ENCODE measurements at places on chromosomes 2 and 18.

DNA sequence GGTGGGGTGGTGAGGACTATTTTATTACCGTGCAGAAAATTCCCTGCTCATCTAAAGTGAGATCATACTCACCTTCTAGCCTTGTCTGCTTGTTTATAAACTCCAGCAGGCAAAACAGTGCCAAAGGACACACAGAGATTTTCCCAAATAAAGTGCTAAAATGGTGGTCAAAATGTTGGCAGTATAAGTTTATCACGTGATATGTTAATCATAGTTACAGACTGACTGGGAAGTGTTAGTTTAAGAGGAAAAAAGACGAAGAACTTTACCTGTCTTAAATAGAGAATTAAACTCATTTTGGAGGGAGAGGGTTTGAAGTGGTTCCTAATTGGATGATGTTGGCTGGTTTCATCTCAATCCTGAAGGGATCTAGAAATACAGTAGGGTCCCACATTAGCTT lies 691.7 kb upstream of the FANCL start:
- DNase-seq: no peak

- DNase-seq: no peak
These were observed 100.7 kb downstream of the RAPGEF4 start for GRCh38 chr2:172836347-172836821.

DNA sequence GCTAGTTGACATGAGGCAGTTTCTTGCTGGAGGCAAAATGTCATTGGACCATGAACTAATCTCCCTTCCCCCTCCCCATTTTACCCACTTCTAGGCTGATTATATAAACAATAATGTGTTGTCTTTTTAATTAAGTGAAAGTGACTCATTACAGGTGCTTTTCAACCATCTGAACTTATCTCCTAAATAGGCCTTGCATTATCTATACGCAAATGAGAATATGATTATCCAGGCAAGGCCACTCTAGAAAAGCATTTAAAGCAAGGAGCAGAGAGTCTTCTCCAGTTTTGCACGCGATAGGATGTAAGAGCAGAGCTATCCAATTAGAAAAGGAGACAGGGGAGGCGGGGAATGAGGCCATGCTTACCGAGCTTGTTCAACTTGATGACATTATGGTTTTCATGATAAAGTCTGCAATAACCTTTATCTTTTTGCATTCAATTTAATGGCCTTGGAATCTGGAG lies 286.1 kb upstream of the SIX3 start:
- no peak for DNase-seq

GRCh38 chr2:168526641-168527040 lies 70.6 kb downstream of the CERS6 start:
- no peak for DNase-seq

- DNase-seq: no peak
These were observed 25.2 kb downstream of the MOCOS start for GRCh38 chr18:36212301-36213171.

- DNase-seq: no peak
These were observed 15.2 kb downstream of the ABCB11 start for GRCh38 chr2:169015943-169016342.

GRCh38 chr2:234334151-234334550 lies 162.7 kb downstream of the ARL4C start:
- DNase-seq: no peak

GRCh38 chr2:161133366-161133765 lies 26.9 kb upstream of the TANK start:
- DNase-seq: no peak

DNA sequence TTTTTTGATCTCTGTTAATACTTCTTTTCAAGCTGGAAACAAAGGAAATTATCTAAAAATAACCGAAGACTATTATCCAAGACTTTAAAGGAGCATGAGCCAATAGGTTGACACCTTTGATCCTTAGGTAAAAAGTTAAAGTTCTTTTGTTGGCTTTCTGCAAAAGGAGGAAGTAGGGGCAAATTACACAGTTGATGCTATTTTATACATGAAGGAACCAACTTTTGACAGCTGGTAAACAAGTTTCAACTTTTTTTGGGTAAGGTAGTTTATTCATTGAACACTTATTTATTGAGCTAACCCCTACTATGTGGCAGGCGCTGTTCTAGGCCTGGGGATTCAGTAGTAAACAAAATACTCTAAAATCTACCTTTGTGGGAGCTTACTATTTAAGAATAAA lies 66.6 kb upstream of the ZEB2 start:
- no peak for DNase-seq

- peak; percentile 37 for DNase-seq
These were observed 23.1 kb downstream of the PASK start for GRCh38 chr2:241126201-241126611.

DNA sequence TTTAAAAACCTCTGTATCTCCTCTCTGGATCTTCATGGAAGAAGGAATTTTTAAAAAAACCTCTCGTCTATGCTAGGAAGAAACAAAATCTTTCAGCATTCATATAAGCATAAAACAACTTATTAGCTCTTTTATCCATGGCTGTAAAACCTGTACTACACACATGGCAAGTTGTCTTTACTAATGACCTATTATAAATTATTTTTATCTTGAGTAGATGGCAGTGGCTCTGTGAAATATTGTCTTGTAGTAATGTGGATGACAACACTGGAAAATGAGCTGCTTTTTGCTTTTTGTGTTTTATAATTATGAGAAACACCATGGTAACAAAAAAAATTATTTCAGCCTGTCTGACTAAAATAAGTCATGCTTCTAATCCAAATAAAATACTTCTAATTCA lies 18.9 kb downstream of the PHLPP1 start:
- DNase-seq: no peak

GRCh38 chr18:8602040-8602439 lies 7.2 kb upstream of the RAB12 start:
- DNase-seq: no peak

DNA sequence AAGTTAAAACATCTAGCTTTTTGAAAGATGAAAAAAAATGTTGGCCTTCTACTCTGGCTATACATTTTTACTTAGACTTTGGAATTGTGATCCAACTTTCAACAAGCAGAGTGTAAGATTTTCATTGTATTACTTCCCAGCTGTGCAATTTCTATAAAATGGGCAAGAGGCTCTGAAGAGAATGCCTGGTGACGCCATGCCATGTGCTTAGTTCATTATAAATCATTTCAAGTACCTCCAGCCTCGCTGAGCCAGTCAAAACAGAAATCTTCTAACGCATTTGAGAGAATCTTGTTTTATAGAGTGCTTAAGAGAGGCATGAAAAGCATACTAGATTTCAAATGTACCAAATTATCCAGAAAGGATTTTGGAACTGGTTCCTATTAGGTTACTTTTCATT lies 10.1 kb upstream of the STK17B start:
- no peak for DNase-seq

GRCh38 chr2:170354855-170355780 lies 177.2 kb downstream of the MYO3B start:
- no peak for DNase-seq

GRCh38 chr2:145273840-145274239 lies 753.9 kb upstream of the ZEB2 start:
- DNase-seq: no peak

DNA sequence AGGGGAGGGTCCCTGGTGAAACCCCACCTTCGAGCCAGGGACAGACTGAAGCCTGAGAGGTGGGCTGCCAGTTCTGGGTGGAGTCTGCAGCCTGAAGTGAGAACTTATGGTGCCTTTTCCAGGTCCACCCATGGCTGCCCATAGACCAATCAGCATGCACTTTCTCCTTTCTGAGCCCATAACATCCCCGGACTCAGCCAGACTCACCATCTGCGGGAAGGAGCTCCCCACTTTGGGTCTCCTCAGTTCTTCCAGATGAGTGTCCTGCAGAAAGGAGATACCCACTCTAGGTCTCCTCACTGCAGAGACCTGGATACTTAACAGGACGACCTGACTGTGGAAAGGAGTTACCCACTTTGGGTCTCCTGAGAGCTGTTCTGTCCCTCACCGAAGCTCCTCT lies 1673.4 kb upstream of the TMEFF2 start:
- DNase-seq: no peak

DNA sequence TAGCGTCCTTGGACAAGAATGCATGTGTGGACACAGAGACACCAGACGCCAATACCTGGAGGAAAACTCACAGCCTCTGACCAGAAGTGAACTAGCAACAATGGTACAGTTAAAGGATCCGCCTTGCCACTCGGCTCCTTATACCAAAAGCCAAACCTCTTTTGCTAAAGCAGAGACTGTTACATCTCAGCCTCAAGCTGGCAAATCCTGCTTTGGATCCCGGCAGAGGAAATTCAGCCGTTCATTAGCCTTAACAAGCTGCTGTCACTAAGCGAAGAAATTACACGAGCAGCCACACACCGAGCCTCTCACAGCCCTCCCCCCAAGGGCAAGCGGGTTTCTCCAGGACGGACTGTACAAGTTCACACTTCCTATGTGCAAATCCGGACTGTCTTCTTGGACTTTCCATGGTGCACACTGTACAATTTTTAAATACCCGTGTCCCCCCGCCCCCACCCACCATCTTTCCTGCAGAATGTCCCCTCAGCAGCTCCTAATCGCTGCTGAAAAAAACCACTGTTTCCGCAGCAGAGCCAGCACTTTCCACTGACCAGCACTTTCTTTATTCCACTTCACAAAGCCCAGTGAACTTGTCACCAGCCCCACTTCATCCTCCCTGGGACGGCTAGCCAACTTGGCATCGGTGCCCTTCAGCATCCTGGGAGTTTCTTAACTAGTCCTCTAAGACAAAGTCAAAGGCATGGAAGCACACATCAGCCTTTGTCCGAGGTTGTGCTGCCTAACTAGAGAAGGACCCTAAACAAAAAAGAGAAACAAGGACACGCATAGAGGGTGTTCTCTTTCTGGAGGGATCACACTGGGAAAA lies 1.5 kb downstream of the KLF7 start:
- DNase-seq: peak; percentile 68

DNA sequence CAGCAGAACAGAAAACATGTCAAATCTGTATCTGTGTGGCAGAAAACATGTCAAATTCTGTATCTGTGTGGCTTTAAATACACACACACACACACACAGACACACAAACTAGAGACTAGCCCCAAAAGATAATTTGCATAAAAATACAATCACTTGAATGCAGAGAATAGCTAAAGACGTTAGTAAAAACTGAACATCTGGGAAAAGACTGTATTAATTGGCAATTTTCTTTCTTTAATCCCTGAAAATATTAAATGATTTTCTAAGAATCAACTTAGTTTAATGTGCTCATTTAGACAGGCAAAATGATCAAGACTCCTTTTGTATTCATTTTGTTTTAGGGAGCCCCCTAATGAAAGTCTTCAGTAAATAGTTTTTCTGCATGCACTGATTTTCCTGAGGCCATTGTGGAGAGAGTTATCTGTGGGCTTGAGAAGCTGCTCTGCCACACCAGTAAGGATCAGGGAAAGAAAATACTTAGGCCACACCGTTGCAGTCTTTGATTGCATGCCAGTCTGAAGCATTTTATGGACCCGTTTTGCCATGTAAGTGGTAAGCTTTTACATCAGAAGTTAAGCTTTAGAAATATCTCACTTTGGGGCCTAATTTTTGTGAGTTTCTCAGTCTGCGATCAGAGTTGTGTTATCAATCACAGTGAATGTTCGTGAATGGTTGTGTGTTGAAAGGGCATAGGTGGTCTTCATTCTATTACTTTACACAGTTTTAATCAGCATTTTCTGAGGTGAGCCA lies 2.2 kb downstream of the SPATS2L start:
- DNase-seq: no peak

- DNase-seq: no peak
These were observed 43.1 kb downstream of the CYRIA start for GRCh38 chr2:16622399-16622968.

DNA sequence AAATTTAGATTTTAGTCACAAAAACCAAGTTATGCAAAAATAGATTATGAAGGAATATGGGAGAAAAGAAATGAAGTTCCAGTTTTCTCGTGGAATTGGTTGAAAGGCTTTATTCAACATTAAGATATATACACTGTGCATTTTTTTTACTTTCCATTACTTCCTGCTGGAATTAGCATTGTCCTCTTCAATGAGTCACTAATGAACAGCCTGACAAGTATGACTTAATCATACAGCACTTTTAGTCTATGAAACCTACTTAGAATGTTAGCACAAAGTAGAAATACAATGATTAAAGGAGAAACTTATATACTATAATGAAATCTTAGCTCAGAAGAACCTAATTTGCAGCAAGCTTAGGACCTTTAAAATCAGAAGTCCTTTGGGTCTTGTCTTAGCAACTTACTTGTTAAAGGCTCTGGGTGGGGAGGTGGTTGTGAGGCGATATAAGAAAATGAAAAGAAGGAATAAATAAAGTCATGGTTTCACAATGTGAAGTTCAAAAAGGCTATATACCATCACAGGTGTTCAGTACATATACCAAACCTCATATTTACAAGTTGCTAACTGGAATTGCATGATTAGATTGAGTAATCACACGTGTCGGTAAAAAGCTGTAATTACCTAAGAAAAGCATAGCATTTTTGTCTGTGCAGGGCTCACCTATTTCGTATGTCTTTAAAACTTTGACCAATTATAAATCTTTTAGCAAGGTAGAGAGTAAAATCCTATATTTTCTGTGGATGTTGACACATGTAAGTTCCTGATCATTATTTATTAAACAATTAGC lies 236.8 kb downstream of the CAMKMT start:
- no peak for DNase-seq

DNA sequence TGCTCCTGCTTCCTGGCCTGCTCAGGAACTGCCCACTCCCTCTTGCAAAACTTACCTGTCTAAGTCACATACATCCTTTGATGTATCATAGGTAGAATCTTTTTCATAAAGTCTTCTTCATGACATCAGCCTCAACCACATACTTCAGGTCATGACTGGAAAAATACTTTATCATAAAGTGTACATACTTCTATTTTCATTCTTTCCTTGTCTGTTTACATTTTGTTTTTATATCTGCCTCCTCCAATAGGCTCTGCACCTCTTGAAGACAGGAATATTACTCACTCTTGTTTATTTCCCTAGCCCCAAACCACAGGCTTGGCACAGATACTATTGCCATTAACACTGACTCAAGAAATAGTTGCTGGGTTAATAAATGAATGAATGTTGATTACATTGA lies 43.6 kb upstream of the ZNF804A start:
- no peak for DNase-seq

DNA sequence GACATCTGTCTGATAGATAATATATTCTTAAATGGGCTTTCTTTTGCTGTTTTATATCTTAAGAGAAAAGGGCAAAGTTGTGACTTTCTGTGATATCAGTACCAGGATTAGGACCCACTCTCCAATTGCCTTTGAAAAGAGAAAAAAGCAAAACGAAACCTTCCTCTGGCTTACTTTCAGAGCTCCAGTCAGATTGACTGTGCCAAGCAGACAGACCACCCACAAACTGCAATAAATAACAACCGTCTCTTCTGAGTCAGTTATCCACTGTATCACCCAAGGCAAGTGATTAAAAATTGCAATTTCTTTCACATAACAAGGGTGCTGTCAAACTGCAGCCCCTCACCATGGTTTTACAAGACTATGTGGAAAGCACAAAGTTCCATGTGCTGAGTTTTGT lies 230.5 kb upstream of the SETBP1 start:
- DNase-seq: no peak

DNA sequence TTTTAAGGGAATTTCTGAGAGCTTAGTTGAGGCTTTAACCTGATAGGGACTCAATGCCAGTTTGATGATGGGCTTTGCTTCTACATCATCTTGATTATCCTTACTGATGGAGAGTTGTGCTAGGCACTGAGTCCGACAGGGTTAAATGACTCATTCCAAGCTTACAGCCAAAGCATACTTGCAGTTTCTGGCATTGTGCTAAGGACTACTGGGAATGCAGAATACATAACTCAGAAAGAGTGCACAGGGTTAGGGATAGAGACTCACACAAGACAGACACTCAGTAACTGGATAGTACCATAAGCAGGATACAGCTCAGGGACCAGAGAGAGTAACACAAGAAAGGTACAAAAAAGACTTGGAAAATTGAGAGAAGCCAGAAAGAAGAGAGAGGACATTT lies 94.1 kb upstream of the SLC14A2 start:
- DNase-seq: no peak
